ENCODE measurements at places on chromosomes 7 and 10.

DNA sequence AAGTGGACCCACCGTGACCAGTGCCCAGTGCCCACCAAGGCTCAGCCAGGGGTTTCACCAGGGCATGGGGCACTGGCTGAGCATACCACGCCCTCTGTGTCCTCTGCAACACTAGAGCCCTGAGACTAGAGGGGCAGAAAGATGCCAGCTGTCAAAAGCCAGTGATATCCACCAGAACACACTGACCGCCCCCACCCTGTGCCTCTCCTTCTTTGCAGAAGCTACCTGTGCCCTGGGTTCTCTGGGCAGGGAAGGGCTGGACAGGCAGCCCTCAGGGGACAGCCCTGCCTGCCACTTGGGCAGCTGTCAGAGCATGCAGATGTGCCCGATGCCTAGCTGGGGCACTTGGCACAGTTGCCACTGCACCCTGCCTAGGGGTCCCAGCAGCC lies 494 bp downstream of the VSIR start:
- no peak for DNase-seq

- DNase-seq, result no peak
Observed at GRCh38 chr7:137449016-137449415, 105.5 kb upstream of the PTN start.

DNA sequence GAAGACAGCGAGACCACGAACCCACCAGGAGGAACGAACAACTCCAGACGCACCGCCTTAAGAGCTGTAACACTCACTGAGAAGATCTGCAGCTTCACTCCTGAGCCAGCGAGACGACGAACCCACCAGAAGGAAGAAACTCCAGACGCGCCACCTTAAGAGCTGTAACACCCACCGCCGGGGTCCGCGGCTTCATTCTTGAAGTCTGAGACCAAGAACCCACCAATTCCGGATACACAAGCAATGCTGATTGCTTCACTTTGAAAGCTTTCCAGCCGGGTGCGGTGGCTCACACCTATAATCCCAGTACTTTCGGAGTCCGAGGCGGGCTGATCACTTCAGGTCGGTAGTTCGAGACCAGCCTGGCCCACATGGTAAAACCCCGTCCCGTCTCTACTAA lies 177.2 kb upstream of the MYO3A start:
- DNase-seq, result no peak

GRCh38 chr10:70634011-70634410 lies 31.5 kb upstream of the PRF1 start:
- DNase-seq, result no peak

GRCh38 chr10:69065406-69066361 lies 22.2 kb upstream of the SRGN start:
- no peak for DNase-seq

DNA sequence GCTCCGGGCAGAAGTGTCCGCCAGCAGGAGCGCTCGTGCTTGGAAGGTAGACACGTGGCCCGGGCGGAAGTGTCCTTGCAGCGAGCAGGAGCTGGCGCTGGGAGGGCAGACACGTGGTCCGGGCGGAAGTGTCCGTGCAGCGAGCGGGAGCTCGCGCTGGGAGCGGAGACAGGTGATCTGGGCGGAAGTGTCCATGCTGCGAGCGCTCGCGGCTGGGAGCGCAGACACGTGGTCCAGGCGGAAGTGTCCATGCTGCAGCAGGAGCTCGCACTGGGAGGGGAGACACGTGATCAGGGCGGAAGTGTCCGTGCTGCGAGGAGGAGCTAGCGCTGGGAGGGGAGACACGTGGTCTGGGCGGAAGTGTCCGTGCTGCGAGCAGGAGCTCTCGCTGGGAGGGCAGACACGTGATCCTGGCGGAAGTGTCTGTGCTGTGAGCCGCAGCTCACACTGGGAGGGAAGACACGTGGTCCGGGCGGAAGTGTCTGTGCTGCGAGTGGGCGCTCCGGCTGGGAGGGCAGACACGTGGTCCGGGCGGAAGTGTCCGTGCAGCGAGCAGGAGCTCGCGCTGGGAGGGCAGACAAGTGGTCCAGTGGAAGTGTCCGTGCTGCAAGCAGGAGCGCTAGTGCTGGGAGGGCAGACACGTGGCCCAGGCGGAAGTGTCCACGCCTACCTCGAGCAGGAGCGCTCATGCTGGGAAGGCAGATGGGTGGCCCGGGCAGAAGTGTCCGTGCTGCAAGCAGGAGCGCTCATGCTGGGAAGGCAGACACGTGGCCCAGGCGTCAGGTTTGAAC lies 41.1 kb upstream of the PRKAR1B start:
- peak; percentile 16 for DNase-seq

- no peak for DNase-seq
Observed at GRCh38 chr10:124041675-124042445, 51.5 kb downstream of the CHST15 start.

DNA sequence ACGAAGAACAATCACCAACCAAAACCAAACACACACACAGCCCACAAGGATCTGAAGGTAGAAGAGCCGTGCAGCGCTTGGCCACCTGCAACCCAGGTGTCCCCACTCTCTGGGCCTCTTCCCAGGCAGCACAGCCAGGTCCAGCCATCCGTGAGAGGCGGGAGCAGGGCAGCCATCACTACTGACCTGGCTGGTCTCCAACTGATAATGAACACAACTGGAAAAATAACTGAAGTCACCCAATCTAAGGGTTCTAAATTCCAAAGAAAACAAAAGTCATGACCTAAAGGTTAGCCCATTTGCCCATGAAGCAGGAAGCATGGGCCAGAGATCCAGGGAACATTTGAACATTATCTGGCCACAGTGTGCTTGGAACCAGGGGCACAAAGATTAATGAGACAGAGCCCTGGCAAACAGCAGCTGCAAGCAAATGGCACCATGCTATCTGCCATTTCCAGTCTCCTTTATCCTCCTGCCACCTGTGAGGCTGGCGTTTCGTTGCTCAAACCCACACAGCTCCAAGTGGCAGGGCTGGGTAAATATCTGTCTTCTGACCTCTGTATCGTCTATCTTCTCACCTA lies 207.9 kb downstream of the TNS3 start:
- DNase-seq, result no peak

DNA sequence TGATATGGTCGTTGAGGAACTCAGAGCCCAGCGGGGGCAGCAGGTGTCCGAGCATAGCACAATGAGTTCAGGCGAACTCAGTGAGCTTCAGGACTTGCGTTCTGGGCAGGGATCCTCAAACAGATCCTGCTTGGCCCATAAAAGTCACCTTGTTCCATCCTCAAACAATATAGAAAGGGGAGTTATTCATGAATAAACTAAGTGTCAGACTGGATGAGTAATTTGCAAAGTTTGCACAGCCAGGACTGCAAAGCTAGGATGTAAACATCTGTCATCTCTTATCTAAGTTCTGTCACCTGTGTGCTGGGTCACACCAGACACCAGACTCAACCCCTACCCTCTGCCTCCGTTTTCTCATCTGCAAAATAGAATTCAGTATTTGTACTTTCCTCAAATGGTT lies 58.0 kb upstream of the PFKP start:
- DNase-seq, result no peak

- DNase-seq, result no peak
Observed at GRCh38 chr10:89695307-89695706, 6.1 kb upstream of the KIF20B start.

- no peak for DNase-seq
Observed at GRCh38 chr10:129927351-129928120, 36.5 kb downstream of the EBF3 start.

- no peak for DNase-seq
Observed at GRCh38 chr10:24706479-24707118, 17.1 kb downstream of the ARHGAP21 start.

DNA sequence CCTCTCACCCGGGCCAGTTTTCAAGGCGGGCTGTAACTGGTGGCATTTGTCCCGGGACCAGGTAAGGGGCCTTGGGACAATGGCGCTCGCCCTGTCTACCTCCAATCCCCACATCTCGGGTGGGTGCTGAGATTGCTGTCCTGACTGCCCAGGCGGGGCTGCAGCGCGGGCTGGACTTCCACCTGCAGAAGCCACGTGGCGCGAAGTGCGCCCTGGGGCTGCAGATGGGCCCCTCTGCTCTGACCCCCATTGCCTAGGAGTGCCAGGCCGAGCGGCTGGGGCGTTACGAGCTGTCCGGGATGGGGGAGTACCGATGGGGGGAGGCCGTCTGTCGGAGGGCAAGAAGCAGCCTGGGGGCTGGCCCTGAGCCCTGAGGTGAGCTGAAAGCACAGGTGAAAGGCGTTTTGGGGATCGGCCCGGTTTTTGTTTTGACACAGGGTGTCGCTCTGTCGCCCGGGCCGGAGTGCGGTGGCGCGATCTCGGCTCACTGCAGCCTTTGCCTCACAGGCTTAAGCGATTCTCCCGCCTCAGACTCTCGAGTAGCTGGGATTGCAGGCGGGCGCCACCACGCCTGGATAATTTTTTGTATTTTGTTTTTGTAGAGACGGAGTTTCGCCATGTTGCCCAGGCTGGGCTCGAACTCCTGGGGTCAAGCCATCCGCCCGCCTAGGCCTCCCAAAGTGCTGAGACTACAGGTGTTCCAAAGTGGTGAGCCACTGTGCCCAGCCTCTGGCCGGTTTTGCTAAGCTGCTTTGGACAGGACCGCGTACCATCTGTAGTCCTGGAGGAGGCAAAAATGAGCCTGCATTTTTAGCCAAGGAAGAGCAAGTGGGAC lies at the start of gene SFXN2:
TSS of gene SFXN2 (plus strand) at position 16 of the 835 bp plus-strand sequence. CDS start 12,001 bp downstream, outside the sequence.
- DNase-seq, result peak; percentile 29

- DNase-seq, result no peak
Observed at GRCh38 chr10:99930731-99931550, 78.8 kb downstream of the DNMBP start.

DNA sequence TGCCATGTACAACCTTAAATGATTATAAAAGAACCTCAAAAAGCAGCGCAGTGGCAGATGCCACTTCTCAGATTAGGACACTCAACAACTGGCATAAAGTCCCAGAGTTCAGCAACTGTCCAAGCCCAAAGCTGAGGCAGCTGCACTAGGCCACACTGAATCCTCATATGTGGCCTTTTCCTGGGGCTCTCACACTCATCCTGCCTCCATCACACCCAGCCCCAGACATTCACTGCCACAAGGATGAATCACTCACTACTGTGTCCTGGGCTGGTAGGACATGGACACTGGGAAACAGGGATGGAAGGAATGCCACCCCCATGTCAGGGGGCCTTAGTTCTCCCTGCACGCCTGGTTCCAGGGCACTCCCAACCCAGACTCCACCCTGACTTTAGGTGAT lies 547.7 kb downstream of the TNS3 start:
- DNase-seq, result no peak

GRCh38 chr10:126639084-126639483 lies 31.4 kb downstream of the C10orf90 start:
- DNase-seq, result no peak

DNA sequence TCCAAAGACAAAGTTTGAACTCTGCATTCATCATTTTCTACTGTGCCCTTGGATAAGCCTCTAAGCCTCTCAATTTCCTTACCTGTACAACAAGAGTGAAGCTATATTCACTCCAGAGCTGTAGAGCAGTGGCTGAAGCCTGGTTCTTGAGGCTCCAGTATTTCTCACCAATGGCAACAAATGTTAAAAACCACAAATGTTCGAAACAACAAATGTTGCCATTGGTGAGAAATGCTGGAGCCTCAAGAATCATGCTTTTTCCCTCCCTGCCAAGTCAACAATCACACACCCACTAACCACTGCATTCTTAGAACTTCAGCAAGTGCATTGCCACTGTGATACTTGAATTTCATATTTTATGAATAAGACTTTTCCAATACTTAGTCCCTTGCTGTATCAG lies 237.9 kb downstream of the TMEM26 start:
- DNase-seq, result no peak

DNA sequence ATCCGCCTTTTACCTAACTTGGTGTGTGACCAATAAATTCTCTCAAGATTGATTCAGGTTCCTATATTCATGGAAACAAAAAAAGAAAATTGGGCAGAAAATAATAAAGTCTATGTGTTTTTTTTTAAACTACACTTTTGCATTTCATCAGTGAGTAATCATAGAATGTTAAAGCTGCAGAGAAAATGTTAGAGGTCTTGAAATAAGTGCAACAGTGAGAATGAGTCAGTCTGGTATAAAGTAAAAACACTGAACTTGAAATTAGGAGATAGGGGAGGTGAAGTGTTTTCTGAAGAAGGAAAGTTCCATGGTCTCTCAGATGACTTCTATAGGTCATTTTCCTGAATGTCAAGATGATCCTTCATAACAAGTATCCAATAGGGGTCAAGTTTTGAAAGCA lies 202.6 kb upstream of the NRP1 start:
- DNase-seq, result no peak

DNA sequence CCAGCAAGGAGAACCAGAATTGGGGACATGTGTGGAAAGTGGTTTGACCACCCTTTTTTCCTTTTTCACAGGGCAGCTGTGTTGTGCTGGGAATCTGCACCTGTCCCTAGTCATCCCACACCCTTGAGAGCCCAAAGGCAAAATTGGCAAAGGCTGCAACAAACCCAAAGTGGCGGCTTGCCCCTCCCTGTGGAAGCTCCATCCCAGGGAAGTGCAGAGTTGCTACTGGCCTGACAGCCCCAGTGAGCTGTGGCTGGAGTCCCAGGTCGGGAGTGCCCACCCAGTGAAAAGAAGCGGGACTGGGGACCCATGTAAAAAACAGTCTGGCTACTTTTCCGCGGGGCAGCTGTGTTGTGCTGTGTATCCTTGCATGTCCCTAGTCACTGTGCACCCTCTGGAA lies 109.1 kb upstream of the GRM3 start:
- DNase-seq, result no peak

GRCh38 chr7:50681432-50682045 lies 101.2 kb downstream of the GRB10 start:
- no peak for DNase-seq

GRCh38 chr10:128046953-128047290 lies 79.3 kb downstream of the MKI67 start:
- DNase-seq, result no peak

DNA sequence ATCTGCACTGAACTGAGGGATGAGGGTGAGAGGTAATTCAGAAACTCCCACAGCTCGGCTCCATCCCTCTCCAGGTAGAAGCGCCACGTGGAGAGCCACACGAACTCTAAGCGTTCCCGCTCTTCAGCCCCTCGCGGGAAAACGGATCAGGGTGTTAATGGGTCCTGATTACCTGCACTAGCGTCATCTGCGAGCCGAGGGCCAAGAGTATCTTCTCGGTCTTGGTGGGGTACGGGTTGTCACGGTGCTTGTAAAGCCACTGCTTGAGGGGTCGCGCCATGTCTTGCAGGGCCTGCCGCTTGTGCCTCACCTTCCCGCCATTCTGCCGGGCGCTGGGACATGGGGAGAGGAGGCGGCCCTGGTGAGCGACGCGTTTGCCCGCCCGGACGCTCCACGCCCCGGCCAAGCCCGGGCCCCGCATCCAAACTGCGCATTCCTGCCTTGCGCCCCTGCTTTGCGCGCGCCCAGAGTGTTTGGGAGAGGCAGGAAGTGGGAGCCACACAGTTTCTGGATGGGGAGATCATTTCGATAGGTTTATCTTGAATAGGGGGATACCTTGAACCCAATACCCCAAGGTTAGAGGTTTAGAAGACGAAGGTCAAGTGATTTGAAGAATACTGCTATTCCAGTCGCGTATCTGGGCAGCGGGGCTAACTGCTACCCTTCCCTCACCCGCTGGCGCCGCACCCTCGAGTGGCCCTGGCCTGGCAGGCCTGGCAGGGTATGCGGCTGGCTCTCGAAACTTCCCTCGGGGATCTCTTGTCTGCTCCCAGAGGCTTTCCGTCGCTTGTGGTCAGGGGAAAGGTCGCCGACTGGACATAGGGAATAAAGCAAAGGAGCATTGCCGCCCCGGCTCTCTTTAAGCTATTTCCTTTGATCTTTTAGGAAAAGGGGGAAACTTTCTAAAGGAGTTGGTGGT lies 4.2 kb downstream of the MKX start:
- no peak for DNase-seq
